ENCODE measurements at places on chromosomes 4 and X. TPM values are rescaled to one million over a fixed set of nuclear protein-coding genes. Genes with fewer than 3 reads are reported as not detected.

GRCh38 chrX:136662976-136663375 lies 15.0 kb downstream of the CD40LG start:
- no peak for DNase-seq

Gene SMR3B
- not detected for total RNA-seq

Gene LRIT3
- 0.32 TPM for total RNA-seq

Gene MAGEA2
- not detected for total RNA-seq

Gene MGAT4D
- not detected for total RNA-seq

DNA sequence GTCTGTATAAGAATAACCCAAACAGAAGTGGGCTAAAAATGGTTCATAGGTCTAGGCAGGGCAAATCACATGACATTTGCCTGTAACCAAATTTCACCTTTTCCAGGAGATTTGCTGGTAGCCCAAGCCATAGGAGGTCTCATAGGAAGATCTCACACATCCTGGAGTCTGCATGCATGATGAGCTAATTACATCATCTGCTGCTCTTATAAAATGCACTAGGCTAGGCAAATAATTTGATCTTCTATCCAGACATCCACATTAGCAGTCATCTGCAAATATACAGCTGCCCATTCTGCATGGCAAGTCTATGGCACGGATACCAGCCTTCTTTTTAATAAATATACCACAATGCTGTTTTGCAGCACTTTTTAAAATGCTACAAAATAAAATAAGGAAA lies 87.2 kb downstream of the MAPK10 start:
- no peak for DNase-seq

GRCh38 chr4:67714248-67714583 lies 13.3 kb upstream of the UBA6 start:
- no peak for DNase-seq

GRCh38 chr4:173519111-173520101 lies 10.6 kb downstream of the HAND2 start:
- DNase-seq: no peak

- DNase-seq: no peak
Observed at GRCh38 chr4:183300070-183300469, 20.0 kb downstream of the CLDN22 start.

Gene PAGE5
- not detected for total RNA-seq

DNA sequence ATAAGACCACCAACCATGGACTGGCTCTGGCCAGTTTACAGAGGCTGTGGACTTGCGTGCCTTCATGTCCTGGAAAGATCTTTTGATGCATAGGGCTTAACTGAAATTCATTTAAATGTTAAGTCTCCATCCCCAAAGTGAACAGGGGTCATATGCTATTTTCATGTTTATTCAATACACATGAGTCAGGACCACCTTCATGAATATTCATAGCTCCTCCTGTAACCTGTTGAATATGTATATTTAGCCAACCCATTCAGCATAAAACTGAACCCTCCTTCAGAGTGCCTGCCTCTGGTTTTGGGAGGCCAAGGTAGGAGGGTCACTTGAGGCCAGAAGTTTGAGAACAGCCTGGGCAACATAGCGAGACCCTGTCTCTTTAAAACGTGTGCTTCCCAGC lies 7.1 kb downstream of the CTPS2 start:
- DNase-seq: no peak

Gene PPM1K
- 13.8 TPM for total RNA-seq

Gene OTUD6A
- not detected for total RNA-seq

GRCh38 chrX:71910643-71910985 lies at the start of gene NHSL2:
NHSL2 (plus strand) TSS chrX:71910845.
- DNase-seq: no peak

DNA sequence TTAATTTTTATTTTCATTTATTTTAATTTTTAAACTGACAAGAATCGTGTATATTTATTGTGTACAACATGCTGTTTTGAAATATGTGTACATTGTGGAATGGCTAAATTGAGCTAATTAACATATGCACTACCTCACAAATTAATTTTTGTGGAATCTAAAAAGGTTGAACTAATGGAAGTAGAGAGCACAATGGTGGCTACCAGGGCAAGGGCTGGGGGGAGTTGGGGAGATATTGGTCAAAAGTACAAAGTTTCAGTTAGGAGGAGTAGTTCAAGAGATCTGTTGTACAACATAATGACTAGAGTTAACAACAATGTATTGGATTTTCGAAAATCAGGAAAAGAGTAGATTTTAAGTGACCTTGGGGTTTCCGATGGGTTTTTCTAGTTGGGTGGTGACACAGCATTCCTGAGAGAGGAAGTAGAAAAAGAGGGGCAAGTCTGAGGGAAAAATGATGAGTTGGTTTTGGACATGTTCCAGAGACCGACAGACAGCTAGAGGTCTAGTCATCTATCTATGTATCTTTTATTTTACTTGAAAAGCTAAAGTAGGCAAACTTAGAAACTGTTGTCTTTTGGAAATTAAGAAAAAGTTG lies 23.2 kb downstream of the APOO start:
- DNase-seq: no peak

Gene GYPB
- total RNA-seq: not detected

DNA sequence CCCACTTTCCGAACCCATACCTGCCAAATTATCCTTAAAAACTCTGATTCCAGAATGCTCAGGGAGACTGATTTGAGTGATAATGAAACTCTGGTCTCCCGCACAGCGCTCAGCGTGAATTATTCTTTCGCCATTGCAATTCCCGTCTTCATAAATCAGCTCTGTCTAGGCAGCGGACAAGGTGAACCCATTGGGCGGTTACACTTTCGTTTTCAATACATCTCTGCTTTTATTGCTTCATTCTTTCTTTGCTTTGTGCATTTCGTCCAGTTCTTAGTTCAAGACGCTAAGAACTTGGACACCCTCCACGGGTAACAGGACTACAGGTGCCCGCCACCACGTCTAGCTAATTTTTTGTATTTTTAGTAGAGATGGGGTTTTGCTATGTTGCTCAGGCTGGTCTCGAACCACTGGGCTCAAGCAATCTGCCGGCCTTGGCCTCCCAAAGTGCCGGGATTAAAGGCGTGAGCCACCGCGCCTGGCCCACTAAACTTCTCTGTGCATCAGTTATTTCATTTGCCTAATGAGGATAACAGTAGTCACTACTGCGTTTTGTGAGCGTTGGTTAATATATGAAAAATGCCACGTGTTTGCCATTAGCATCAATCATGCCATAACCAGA lies 936 bp upstream of the PGK1 start:
- DNase-seq: no peak

DNA sequence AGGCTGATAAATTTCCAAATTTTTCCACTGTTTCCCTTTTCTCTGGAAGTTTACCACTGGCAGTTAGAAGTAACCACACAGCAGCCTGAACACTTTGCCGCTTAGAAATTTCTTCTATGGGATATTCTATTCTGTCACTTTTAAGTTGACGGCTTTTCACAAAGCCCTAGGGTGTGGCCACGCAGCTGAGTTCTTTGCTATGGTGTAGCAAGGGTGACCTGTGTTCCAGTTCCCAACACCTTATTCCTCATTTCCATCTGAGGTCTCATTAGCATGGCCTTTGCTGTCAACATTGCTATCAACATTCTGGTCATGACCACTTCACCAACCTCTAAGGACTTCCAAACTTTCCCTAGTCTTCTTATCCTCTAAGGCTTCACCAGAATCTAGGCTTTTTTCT lies 45.4 kb upstream of the NFKB1 start:
- no peak for DNase-seq

- no peak for DNase-seq
Observed at GRCh38 chrX:13009273-13009672, 34.4 kb downstream of the TMSB4X start.

Gene APLN
- total RNA-seq: 3.1 TPM

DNA sequence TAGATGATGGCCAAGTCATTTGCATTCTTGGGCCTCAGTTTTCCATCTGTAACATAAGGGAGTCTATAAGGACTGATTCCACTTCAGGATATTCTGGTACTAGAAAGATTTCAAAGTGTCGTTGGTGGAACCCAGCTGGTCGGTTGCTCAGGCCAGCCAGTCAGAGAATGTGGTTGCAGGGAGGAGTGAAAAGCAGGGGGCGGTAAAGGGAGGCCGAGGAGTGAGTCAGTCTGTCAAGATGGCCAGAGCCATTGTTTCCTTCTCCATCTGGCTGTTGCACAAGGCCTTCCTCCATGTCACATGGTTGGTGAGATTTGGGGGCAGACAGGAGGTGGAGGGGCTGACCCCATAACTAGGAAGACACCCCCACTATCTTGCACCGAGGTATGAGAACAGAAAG lies 38.2 kb downstream of the STARD8 start:
- DNase-seq: no peak

DNA sequence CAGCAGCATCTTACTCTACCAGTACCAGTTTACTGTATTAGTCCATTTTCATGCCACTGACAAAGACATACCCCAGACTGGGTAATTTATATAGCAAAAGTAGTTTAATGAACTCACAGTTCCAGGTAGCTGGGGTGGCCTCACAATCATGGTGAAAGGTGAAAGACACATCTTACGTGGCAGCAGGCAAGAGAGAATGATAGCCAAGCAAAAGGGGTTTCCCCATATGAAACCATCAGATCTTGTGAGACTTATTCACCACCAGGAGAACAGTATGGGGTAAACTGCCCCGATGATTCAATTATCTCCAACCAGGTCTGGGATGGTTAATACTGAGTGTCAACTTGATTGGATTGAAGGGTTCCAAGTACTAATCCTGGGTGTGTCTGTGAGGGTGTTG lies 69.3 kb downstream of the YIPF6 start:
- DNase-seq: no peak

- no peak for DNase-seq
Observed at GRCh38 chrX:69082055-69082752, 83.0 kb downstream of the PJA1 start.

DNA sequence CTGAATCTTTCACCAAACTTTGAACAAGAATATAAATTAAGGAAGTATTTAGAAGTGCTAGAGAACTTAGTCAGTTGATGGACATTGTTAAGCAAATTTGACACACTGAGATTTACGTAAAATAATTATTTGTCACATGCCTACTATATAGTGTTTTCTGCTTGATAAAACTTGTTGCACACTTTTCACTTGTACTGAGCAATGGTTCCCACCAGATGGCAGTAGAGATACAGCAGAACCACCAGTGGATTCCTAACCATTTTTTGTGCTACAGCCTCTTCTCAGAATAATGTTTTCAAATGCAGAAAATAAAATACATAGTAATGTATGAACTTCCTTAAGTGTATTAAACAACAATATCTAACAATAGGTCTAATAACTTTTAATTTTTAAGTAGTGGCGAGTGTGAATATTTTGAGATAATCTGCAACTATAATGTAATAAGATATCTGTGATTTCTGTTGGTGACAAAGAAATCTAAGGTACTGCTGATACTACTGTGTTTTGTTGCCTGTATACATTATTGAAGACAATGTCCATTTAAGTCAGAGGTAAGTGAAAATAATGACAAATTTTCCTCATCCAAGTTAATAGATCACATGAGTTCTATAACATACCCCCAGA lies 81.2 kb downstream of the APOOL start:
- DNase-seq: no peak

DNA sequence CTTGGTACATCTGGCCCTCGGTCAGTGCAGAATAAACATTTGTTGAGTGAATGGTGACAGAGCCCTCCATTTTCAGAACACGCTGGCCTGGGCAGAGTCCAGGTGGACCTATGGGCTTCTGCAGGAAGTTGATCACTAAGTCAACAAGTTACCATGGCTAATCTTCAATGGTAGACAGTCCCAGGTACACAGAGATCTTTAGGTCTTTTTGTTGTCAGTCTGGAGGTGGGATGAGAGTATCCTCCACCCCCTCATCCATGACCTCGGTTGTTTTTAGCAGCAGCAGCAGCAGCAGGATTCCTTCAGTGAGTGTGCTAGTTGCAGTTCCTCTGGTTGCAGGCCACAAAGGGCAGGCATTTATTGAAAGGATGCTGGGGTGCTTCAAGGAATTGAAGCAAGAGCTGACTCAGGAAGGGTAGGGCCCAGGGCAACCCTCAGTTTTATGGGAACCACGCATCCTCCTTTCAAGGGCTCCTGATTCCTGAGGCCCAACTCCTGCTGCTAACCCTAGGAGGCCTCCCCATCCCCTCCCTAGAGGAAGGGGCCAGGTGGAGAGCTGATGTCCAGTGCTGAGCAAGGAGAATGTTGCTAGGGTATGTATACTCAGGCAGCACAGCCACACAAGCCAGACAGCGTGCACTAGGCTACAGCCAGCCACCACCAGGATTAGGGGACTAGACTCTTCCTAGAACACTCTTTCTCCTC lies 1.7 kb upstream of the USP27X start:
- DNase-seq: no peak

GRCh38 chr4:104166749-104167148 lies 327.9 kb downstream of the CXXC4 start:
- no peak for DNase-seq

DNA sequence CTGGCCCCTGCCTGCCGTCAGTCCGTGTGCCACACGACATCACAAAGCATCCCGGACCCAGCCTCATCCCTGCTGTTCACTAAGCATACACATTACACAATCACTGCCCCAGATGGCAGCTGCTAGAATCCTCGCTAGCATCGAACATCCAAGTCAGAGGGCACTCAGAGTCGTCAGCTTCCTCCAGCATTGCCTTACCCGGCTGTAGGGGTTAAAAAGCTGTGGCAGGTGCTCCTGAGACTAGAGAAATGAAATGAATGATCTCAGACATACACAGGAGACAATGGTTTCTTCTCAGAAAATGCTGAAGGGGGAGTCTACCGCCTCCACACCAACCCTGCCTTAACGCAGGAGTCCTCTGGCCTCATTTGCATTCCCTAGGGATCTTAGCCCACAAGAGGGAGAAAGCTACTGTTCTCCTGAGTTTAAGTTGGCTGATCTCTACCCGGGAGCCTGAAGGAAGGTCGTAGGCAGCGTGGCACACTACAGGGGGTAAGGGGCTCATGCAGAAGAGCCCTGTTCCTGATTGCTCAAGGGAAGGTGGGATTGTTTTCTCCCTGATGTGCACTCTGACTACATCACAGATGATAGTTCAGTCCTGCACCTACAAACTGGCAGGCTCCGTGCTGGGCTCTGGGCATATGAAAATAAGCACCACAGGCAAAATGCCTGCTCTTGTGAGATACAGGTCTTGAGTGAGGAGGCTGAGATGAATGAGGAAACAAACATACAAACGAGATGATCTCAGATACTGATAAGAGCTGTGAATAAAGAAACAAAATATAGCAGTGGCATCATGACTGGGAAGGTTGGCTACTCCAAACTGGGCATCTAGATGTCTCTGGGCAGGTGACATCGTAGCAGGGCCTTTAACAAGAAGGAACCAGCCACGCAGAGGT lies 2.6 kb upstream of the KIAA0232 start:
- no peak for DNase-seq

Gene YY2
- 2.7 TPM for total RNA-seq

GRCh38 chr4:5851637-5852301 lies 41.1 kb downstream of the CRMP1 start:
- DNase-seq: no peak

Gene CYTL1
- total RNA-seq: 1.1 TPM

- no peak for DNase-seq
Observed at GRCh38 chrX:97229318-97229717, 345.6 kb downstream of the RPA4 start.

Gene ERVMER34-1
- 0.60 TPM for total RNA-seq

Gene ADAD1
- not detected for total RNA-seq

Gene GABRE
- total RNA-seq: 93.3 TPM

- DNase-seq: no peak
Observed at GRCh38 chr4:23946299-23946698, 56.5 kb upstream of the PPARGC1A start.

Gene SERTM2
- total RNA-seq: not detected

GRCh38 chr4:123478859-123479345 lies 82.3 kb downstream of the SPRY1 start:
- no peak for DNase-seq

GRCh38 chrX:74536152-74536831 lies 78.1 kb downstream of the RLIM start:
- peak; percentile 57 for DNase-seq

All from omental fat pad (tissue), 4 donors.